CD4-positive, alpha-beta T cell treated with Interleukin-4 for 4 hours (primary cell): ENCODE measurements at places on chromosomes 16 and 17.

DNA sequence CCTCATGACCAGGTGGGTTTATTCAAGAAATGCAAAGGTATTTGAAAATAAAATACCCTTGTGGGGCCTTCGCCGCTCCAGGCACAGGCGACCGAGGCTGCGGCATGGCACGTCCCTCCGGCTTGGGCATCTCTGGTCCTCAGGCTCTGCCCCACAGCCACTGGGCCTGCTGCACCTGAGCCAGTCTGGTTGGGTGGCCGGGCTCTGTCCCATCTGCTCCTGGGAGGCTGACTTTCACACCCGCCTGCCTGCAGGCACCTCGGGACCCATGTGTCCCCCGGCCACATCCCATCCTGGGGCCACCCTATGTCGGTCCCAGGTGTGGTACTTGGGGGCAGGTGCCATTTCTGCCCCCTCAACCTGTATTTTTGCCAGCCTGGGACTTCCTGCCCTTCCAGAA lies 20.9 kb downstream of the OSBPL7 start:
- no peak for DNase-seq

- DNase-seq: no peak
Measured at GRCh38 chr16:47528431-47528830, 67.3 kb downstream of the PHKB start.

GRCh38 chr17:17325228-17325627 lies 22.1 kb downstream of the NT5M start:
- no peak for DNase-seq

GRCh38 chr17:38702166-38702915 lies 2.7 kb upstream of the MLLT6 start:
- DNase-seq: peak; percentile 74

DNA sequence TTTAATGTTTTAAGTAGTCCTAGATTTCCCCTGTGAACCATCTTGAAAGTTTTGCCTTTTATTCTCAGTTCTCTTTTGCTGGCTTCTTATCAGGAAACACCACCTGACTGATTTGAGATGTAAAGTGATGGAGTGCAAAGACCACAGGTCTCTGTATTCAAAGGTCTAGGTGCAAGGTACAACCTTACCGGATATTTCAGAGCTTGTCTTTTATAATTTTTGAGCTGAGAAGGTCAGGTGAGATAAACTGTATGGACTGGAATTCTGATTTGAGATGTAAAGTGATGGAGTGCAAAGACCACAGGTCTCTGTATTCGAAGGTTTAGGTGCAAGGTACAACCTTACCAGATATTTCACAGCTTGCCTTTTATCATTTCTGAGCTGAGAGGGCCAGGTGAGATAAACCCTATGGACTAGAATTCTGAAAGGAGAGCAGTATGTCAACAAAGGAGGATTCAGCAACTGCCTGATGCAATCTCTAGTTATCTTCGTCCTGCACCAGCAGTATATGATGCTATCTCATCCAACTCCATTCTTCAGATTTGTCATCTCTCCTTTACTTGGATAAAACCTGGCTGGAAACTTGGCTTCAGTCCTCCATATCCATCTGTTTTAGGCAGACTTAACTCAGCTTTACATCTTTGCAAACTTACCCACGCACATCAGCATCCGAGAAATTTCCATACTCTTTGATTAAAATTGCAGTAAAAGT lies 64.3 kb downstream of the CENPV start:
- no peak for DNase-seq
